Activated CD4-positive, alpha-beta T cell treated with anti-CD3 and anti-CD28 coated beads, Interleukin-2, amount 10 ng/mL, durations not matched to agents 7 days and 5 days (primary cell): ENCODE measurements at places on chromosomes 6 and 20.

GRCh38 chr20:37999526-38000263, 33.6 kb downstream of the TTI1 start:
- no peak for DNase-seq

GRCh38 chr6:100593522-100593921, 128.8 kb upstream of the SIM1 start:
- DNase-seq, result no peak

- DNase-seq, result no peak
Observed at GRCh38 chr20:25863536-25864325, 167.1 kb upstream of the ZNF337 start.

DNA sequence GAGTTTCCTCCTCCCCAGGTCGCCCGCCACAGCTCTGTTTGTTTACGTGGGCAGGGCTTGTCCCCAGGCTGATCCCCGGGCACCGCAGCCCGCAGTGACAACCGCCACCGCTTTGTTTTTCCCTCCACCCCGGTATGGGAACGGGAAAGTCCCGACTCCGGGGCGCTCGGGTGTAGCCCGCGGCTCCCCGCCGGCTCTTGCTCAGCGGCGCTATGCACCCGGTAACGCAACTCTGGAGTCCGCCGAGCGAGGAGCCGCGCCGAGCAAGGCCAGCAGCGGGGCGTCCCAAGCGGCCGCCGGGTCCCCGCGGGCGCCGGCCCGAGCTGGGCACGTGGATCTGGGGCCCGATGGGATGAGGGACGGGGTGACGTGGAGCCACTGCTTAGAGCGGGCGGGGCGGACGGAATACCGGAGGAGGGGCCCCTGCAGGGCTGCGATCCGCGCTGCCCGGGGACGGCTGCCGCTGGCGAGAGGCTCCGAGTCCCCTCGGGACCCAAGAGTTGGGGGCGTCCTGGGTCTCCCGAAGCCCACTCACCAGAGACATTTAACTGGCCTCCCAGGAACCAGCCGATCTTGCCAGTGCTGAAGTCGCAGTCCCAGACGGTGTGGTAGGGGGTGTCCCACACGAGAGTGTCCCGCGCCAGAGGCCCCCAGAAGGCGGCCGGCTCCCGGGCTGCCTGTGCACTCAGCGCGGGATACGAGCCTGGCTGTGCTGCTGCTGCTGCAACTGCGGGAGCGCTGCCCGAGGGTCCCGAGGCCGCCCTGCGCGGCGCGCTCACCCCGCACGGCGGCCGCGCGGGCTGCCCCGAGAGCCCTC, 497 bp downstream of the ACSS1 start:
- peak; percentile 81 for DNase-seq

DNA sequence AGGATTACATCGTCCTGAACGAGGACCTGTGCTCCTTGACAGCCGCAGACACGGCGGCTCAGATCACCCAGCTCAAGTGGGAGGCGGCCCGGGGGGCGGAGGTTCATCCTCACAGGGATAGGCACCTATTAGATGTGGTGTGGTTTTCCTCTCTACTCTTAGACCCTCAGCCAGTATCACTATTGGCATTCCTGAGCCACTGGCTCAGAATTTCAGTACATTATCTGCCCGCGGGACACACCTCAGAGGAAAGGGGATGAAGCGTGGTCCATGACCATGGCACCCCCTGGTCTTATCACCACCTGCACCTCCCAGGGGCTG, 34.6 kb upstream of the HLA-G start:
- DNase-seq, result no peak

- DNase-seq, result no peak
Observed at GRCh38 chr6:151733680-151734320, 73.7 kb upstream of the ESR1 start.

DNA sequence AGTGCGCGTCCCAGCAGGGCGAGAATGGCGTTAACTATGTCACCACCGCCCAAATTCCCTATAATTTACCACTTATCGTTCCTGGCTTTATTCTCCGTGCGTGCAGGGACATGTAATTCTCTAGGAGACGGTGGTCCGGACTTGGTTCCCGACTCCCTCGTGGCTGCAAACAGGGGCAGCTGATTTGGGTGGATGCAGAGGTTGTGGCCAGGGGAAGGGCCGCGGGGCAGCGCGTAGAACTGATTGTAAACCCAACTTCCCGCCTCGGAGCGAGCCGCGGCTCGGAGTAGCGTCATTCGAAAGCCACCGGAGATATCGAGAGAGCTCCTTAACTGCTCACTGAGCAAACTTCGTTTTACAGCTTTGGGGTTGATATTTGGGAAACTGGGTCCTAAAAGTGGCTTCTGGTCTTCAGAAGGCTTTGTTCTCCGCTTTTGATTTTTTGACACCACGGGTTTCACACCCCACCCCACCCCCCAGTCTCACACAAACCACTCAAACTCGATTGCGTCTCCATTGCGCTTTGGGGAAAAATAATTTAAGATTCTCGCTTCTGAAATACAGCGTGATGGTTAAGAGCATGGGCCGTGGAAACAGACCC, 17.5 kb upstream of the ZSCAN9 start:
- DNase-seq, result peak; percentile 31

DNA sequence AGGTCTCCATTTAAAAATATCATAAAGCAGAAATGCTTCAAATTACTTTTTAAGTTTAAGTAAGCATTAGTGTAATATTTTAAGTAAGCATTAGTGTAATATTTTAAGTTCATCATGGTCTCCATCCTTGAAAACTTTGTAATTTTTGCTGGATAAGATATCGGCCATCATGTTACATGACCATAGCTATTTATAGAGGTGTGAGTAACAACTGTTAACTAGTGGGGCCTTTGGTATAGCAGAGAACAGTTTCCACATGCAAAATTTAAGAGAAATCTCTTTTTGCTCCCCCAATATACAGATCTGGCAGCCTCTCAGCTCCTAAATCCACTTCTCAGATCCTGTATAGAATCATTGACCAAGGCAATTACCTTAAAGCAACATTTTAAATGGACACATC, 468 bp downstream of the TRDN start:
- no peak for DNase-seq

DNA sequence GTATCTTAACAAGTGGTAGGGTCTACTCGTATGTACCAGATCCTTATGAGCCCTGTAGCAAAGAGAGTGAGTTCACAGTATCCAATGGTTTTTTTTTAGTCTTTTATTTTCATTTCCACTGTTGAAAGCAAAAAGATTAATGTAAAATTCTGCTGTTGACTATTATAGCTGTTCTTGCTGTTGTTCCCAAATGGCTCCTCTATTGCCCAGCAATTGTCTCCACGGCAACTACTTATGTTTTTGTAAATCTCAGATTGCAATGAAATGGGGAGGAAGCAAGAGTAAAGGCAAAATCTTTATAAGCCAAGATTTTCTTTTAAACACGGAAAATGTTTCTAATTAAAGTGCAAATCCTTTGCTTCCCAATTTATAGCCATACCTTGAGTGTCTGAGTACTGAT, 406.1 kb downstream of the EPM2A start:
- DNase-seq, result no peak

DNA sequence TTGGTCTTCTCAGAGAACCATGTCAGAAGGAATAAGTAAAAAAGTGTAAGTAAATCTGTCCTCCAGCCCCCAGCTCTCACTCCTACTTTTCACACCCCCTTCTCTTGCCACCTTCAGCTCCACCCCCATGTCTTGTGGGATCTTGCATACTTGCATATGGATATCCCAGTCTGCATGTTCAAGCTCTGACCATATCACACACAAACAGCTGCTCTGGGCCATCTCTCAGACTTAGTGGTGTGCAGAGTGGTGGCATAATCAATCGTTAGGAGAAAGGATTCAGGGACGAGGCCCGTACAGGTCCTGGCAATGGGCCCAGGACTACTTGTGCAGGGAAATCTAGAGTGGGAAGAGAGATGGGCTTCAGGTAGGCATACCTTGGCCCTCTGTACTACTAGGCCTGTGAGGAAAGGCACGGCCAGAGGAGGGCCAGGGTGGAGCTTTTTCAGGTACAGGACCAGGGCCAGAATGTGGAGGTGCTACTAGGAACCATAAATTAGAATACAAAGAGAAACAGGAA, 112.0 kb upstream of the SGK1 start:
- no peak for DNase-seq

GRCh38 chr6:87825821-87826221, 123.8 kb upstream of the AKIRIN2 start:
- DNase-seq, result no peak

DNA sequence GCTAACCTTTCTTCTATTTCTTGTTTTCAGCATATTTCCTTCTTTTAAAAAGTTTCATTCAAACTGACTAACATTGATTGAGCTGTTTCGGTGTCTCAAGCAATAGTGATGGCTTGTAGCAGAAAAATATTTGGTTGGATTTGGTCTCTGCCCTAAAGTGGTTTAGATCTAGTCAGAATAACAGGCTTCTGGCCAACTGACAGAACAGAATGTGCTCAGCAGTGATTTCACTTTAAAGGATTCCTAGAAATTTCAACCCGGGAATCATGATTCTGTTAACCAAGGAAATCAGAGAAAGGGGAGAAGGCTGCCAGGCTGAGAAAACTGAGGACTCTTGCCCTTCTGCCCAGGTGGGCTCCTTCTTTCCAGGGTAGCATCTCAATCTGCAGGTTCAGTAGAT, 16.6 kb upstream of the GSTA1 start:
- no peak for DNase-seq

DNA sequence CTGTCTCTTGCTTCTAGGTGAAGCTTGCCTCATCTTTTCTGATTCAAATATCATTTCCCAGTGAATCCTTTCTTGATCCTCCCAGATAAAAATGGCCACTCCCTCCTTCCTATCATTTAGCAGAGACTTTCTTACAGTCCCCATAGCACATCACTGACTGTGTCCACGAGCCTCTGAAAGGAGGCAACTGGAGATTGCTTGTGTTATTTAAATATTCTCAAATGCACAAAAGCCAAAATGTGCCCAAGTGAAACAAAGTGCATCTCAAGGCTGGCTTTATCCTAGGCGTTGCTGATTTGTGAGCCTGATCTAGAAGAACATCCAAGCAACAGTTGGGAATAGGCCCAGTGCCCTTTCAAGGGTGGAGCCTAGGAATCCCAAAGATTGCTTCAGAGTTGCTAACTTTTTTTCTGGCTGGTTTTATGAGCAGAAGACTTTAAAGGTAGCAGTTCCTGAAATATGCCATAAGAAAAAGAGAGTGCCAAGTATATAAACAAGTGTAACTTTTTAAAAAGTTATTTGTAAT, 393.6 kb downstream of the CD83 start:
- no peak for DNase-seq

GRCh38 chr6:83303426-83303825, 110.3 kb downstream of the RWDD2A start:
- DNase-seq, result no peak

GRCh38 chr20:38883081-38883980, 42.9 kb upstream of the FAM83D start:
- no peak for DNase-seq

- DNase-seq, result no peak
Observed at GRCh38 chr6:136659991-136660499, 109.8 kb upstream of the MAP7 start.

- DNase-seq, result no peak
Observed at GRCh38 chr20:49747707-49748524, 34.2 kb upstream of the B4GALT5 start.

GRCh38 chr6:36968266-36968977, 13.9 kb downstream of the PI16 start:
- no peak for DNase-seq

DNA sequence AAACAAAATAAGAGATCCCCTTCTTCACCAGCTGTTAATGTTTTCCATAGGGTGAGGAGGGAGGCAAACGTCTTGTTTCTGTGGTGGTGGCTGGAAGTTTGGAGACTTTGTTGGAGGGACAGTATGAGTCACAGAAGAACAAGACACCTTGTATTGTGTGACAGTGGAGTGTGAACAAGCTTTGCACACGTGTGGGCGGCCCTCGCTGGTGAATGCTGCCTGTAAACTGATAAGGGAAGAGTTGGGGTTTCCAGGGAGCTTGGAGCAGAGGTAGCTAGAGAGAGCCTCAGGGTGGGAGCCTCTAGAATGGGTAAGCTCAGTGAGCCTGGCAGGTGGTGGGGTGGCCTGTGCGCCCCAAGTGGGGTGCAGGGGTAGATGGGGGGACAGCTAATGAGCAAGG, 78.3 kb downstream of the ZDHHC14 start:
- no peak for DNase-seq
